ENCODE measurements at places on chromosomes 2 and 18.

DNA sequence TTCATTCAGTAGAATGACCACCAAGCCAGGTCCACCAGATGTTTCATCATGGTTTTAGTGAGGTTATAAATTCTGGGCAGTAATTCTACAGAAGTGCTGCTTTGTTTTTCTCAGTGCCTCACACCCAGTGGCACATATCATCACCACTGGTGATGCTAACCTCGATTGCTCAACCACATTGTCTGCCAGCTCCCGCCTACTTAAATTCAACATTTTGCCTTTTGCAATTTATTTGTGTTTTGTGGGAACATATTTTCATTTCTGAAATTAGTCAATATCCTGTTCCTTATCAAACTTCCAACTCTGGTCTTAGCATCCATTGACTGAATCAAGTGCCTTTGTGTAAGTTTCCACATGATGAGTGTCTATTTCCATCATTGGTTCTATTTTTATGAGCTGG is 62.3 kb upstream of the TMEM178A start:
- DNase-seq = no peak

- DNase-seq = no peak
These were observed 681 bp upstream of the NRP2 start for GRCh38 chr2:205681401-205682238.

DNA sequence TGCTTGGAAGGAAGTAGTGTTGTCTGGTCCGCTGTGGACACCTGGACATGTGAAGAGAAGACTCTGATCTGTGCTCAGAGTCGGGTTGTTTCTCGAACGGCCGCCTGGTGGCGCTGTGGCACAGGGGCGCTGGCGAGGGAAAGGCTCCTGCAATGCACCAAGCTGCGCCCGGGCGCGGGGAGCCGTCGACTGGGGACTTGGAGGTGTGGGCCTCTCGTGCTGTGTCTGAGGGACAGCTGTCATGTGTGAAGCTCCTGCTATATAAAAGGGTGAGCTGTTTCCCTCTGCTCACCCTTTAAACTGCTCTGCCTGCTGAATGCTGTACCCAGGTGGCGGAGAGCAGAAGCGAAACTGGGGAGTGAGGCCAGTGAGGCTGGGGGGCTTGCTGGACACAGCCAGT is 44.0 kb downstream of the GNAL start:
- DNase-seq = no peak

DNA sequence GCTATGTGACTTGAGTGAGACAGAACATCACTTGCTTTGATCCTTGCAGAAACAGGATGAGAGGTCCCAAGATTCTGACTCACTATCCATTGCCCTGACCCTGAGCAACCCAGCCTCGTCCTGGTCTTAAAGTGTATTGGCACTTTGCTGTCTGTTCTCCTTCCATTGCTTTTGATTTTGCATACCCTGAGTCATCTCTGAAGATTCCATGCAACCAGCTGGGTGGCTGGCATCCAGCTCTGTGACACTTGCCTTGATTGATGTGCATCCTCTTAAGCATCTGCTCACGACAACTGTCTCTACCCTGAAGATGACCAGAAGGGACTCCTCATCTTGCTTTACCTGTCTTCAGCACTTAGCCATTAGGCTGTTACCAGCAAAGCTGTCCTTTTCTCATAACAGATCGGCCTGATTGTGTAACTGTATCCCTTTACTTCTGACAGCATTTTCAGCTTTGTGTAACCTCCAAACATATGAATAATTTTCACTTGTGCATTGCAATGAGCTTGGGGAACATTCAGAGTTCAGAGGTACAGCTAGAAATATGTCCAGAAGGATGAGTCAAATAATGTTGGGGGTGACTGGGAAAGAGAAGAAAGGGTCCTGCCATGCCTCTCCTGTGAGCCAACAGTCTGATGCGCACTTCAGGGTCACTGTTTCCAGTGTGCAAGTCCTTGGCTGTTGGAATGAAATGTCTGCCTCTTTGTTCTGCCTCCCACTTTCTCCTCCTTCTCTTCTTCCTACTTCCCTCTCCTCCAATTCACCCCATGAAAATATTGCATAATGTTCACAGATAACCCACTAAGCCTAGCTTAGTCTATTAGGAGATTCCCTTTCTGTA is 249.7 kb upstream of the OSR1 start:
- peak; percentile 30 for DNase-seq

DNA sequence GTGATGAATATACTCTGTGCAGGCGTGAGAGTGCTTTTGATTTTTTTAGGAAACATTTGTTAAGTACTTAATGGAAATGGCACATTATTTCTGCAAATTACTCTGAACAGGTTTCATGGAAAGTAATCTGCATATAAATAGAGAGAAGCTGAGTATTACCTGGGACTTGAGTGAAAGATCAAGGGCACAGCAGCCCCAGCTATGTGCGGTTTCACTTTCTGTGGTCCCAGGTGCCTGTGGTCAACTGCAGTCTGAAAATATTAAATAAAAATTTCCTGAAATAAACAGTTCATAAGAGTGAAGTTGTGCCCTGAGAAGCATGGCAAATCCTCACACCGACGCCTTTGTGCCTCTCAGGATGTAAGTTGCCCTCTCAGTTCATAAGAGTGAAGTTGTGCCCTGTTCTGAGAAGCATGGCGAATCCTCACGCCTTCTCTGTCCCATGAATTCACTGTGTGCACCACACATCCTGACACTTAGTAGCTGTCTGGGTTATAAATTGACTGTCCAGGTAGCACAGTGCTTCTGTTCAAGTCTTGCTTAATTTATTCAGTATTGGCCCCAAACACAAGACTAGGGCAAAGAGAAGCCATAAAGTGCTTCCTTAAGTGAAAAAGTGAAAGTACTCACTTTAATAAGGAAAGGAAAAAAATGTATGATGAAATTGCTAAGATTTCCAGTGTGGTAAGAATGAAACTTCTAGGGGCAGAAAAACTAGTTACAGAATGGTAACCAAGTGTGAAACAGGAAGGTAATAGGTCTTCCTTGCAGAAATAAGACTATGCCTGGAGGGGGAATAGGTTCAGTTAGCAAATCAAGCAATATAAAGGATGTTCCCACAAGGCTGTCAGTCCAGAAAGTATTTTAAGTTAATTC is 4.3 kb upstream of the SNTG2 start:
- no peak for DNase-seq

DNA sequence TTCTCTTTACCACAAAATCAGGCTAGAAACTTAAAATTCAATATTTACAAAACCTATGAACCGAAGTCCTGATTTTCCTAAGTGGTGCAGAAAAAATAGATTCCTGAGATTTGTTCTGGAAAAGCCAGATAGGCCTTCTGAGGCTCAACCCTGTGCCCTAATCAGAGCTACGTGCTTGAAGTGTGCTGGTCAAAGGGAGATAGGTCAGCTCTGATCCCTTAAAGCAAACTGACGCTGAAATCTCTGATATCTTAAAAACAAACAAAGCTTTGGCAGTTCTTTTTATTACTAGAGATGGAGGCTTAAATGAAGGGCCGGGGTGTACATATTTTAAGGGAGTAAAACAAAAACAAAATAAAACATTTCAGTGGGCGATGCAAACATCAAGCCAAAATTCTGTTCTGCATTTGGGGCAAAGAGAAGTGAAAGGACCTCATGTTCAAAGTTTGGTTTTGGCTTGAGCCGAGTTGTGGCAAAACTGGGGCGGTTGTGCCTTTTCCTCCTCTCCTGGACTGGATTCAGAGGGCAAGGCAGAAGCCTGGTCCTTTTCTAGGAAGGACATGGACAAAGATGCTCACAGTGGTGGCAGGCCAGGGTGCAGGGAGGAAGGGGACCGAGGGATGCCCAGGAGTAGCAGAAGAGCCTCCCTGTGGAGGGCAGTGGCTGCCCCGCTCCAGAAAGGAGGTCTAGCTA is 295.0 kb downstream of the CDCA7 start:
- DNase-seq = no peak

DNA sequence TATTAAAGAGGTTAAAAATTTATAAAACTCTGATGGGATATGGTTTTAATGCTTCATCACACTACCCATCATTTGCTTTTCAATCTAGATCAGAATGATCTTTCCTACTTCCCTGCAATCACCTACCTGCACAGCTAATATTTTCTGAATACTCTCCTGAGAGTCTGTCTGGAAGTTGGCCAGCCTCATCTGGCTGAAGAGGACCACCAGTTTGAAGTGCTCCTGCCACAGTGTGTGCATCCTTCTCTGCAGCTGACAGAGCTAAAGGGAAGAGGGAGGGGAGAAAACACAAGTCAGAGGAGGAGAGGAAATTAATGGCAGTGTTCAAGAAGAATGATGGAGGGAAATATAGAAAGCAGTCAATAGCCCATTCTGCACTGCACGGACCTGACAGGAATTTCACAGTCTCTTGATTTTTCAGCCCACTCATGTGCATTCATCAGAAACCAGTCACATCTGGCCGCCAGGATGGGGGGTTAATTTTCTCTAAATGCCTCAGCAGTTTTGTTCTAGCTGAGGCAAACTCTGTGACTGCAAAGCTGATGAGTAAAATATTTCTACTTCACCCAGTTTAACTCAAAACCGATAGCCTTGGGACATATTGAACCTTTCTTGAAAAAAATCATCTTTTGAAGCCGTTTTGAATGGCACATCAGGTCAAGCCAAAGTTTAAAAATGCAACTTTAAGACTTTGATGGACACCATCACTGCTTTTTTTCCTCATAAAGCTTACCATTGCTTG is 201.8 kb upstream of the KLHL14 start:
- no peak for DNase-seq

- DNase-seq = no peak
These were observed 4.6 kb upstream of the IER3IP1 start for GRCh38 chr18:47180765-47181164.

GRCh38 chr2:75505012-75505411 is 55.7 kb downstream of the EVA1A start:
- no peak for DNase-seq

- DNase-seq = no peak
These were observed 40.4 kb upstream of the MTIF2 start for GRCh38 chr2:55309446-55309845.

GRCh38 chr18:24009651-24010333 is 4.8 kb upstream of the TTC39C start:
- no peak for DNase-seq

DNA sequence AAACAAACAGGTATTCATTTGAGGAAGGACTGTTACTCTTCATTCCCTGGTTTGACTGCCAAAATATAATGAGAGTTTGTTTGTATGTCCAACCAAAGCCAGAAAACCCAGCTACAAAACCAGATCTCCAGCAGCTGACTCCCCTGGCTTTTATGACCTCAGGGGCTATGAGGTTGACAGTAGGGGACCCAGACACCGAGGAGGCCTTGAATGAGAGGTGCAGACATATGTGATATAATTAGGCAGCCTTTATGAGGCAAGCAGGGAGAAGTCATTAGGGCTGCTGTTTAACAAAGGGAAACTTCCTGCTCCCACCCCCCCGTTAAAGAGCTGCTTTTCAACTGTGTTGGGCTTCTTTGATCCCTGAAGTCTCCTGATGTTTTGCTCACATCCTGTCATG is 236.7 kb downstream of the SLC4A3 start:
- DNase-seq = no peak

GRCh38 chr18:35438480-35439234 is 59.1 kb downstream of the INO80C start:
- no peak for DNase-seq

DNA sequence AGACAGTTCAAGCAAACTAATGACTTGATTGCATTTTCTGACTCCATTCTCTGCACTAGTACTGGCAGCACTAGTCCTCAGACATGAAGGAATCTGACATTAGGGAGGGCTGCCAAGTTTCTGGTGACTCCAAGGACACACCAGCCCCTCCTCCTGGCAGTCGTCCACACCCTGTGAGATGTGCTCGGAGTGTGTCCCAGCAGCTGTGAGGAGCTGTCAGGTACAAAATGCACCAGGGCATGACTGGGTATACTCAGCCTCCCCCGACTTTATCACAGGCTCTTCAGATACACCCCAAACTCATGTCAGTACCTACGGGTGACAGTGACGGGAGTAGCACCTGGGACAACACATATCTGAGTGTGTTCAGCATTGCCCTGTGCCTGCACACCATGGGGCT is 43.1 kb downstream of the EDAR start:
- no peak for DNase-seq

DNA sequence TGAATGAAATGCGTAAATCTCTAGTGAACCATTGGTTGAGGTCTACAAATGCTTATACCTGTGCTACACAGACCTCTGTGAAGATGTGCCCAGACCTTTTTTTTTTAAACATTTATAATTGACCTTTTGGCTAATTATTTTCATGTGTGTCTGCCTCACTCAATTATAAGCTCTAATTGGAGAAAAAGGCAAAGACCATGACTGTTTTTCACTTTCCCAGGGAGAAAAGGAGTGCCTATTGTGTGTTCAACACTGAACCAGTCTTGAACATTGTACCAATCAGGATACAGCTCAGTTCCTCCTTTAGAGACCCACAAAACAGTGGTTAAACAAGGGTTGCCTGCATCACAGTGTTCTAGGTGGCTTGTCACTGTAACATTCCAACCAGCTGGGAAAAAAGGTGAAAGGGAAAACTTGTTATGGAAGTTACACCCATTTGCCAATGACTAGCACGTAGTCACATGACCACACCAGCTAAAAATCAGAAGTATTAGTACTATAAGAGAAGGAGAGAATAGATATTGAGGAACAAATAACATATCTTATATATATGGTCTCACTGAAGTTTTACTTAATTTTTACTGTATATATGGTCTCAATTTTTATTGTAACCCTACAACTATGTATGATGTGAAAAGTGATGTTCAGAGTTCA is 13.4 kb downstream of the TANK start:
- no peak for DNase-seq

GRCh38 chr2:84931384-84931821 is 25.9 kb downstream of the TMSB10 start:
- no peak for DNase-seq

DNA sequence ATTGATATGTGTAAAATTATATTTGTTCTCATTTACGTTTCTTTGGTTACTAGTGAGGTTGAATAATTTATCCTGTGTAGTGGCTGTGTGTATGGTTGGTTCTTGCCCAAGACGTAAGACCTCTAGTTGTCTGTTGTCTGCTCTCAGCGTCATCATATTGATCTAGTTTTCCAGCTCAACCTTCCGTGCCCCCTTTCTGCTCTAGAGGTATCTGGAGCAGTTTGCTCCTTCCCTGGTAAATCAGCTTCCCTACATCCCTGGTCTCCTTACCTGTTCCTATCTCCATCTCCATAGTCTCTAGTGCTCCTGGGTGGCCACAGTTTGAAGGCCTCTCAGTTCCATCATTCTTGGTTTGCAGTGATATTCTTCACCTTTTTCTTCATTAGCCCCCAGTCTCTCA is 1.2 kb downstream of the SMYD5 start:
- DNase-seq = no peak

DNA sequence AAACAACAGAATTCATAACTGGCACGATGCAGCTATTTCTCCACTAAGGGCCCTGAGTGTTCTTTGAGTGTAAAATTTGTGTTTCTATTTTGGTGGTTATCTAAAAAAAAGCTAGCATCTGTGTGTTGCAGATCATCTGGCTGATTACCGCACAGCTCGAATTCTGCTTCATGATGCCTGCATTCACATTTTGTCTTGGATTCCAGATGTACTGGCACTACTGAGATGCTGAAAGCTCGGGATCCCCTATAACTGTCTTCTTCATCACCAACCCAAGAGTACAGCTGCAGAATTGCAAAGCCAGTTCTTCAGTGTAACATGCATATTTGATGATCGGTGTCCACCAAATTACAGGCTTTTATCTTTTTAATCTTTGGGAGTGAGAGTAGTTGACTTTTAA is 51.6 kb upstream of the ZNF532 start:
- no peak for DNase-seq

- no peak for DNase-seq
These were observed 102.9 kb downstream of the ZFP36L2 start for GRCh38 chr2:43123486-43123885.
